Stimulated activated CD4-positive, alpha-beta T cell treated with anti-CD3 and anti-CD28 coated beads, Interleukin-2, amount 100 ng/mL, for 48 hours (primary cell): ENCODE measurements at places on chromosomes 2 and 18.

DNA sequence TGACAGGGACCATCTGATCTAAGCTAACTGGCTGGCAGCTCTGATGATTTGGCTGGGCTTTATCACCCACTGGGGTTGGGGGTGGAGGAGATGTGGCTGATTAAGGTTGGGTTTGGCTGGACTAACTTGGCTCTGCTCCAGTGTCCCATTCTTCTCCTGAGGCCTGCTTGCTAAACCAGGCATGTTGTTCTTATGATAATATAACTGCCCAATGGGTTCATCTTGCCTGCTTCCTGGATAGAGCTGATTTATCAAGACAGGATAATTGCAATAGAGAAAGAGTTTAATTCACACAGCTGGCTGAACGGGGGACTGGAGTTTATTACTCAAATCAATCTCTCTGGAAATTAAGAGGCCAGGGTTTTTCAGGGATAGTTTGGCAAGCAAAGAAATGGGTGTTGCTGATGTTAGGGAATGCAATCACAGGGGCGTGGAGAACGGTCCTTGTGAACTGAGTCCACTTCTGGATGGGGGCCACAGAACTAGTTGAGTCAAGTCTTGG, 150.4 kb downstream of the PTH2R start:
- DNase-seq, result no peak

GRCh38 chr2:189621781-189622180, 39.5 kb upstream of the ASNSD1 start:
- no peak for DNase-seq

DNA sequence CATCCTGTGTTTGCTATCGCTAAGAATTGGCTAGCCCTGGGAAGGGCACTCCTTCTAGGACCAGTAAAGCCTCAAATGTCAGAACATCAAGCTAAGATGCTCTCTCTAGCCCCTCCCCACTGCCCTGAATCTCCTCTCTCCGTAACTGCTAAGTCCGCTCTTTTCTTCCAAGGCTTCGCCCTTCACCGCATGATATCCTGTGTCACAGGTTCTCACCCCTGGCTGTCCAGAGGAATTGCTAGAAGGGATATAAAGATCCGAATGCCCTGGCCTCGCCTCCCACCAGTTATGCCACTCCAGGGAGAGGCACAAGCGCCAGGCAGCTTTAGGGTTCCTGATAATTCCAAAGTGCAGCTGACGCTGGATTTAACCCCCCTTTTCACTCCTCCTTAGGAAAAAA, 17.1 kb upstream of the GPR45 start:
- DNase-seq, result no peak

DNA sequence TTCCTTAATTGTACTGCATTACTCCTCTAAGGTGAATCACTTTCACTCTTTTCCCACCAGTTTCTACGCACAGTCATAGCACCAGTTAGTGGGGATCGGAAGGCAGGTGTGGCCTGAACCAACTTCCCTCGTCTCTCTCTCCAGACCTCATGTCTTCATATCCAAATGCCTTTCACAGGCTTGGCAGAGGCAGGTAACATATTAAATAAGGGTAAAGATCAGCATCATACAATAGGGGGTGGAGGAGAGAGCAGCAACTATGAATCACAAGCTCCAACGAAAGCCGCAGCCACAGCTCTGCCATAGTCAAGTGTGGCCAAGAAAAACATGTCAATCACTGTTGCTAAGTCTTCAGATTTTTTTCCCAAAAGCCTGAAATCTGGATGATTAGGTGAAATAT, 40.3 kb downstream of the AP1S3 start:
- DNase-seq, result no peak

GRCh38 chr2:47198985-47199451, 43.9 kb upstream of the STPG4 start:
- no peak for DNase-seq

- DNase-seq, result no peak
Measured at GRCh38 chr2:1754046-1754445, 9.7 kb upstream of the PXDN start.

- no peak for DNase-seq
Measured at GRCh38 chr2:222057347-222058073, 241.3 kb downstream of the PAX3 start.

- DNase-seq, result peak; percentile 56
Measured at GRCh38 chr2:97699765-97700444, 13.5 kb upstream of the ZAP70 start.

DNA sequence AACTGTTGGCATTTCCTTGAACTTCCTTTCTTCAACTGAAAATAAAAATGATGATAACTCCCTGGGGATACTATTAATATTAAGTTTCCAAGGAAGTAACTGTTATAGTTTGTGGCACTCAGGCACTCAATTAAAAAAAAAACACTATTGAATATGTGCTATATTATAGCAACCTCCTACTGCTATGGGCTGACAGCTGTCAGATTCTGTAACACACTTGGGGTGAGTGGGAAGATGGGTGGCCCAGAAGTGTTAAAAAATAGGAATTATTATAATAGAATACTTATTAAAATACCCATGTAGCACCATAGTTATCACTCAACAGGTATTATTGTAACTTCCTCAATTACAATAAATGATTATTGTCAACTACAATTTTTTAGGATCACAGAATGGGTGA, 130.9 kb downstream of the RNF152 start:
- no peak for DNase-seq

- DNase-seq, result no peak
Measured at GRCh38 chr18:23232331-23232730, 97.0 kb downstream of the CABLES1 start.

DNA sequence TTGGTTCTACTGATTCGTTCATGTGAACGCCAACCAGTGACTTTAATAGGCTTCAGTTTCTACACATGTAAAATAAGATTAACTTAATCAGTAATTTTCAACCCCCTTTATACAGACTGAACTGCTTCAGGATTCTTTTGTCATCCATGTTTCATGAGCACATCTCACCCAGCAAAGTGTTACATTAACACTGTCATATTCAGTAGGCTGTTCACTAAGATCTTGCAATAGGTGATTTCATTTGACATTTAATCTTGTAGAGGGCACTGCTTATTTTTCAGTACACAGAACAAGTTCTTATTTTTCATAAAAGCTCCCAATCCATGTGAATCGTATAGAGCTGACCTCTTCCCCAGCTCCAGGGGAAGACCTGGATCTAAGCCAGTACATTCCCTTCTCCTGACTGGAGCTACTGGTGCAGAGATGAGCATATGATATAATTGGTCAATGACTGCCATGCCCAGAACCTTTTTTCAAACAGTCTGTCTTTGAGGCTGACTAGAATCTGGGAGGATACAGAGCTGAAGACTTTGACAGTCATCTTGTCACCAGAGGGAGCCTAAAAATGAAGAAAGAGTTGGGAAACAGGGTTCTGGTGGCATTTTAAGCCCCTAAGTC, 72.2 kb upstream of the CHRNA1 start:
- DNase-seq, result no peak

DNA sequence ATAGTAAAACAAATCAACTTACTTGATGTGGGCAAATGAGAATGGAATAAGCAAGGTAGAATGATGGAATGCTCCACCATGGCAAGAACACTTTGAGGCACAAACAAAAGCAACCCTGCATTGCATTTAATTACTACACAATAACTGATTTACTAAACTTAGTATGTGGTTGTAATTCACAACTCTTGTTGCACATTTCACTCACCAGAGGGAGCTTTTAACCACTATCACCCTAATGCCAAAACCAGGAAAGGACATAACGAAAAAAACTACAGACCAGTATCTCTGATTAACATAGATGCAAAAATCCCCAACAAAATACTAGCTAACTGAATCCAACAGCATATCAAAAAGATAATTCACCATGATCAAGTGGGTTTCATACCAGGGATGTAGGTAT, 659.8 kb downstream of the CPS1 start:
- DNase-seq, result no peak

DNA sequence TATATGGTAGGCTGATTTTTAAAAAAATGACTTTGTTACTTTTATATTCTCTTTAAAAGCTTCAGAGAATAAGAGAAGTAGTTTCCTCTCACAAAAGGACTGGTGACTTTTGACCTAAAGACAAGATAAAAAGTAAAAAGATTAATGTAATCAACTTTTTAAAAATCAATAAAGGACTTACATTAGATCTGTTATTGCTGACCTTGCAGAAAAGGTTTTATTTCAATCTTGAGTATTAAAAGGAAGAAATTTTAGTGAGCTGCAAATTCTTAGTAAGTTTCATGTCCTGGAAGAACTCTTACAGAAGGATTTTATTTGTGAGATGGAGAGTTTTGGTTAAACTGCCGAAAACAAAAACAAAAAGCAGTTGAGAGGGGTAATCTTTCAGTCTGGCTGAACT, 2.2 kb upstream of the GAREM1 start:
- DNase-seq, result no peak

DNA sequence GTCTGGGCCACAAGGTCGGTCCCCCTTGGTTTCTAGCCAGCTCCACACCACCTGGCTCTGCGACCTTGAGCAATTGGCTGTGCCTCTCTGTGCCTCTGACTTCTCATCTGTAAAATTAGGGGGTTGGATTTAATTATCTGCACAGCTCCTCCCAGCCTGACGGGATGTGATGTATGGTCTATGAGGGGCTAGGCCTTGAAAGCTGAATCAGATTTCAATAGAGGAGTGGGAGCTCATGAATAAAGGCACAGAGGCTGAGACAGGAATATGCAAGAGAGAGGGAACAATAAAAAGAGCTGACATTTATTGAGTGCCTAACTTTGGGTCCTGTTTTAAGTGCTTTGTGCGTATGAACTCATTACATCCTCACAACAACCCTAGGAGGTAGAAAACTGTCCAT, 104.7 kb downstream of the ALK start:
- DNase-seq, result no peak

- no peak for DNase-seq
Measured at GRCh38 chr2:82172483-82172882, 1867.9 kb upstream of the LRRTM1 start.

- no peak for DNase-seq
Measured at GRCh38 chr18:24741965-24742724, 281.7 kb downstream of the HRH4 start.

DNA sequence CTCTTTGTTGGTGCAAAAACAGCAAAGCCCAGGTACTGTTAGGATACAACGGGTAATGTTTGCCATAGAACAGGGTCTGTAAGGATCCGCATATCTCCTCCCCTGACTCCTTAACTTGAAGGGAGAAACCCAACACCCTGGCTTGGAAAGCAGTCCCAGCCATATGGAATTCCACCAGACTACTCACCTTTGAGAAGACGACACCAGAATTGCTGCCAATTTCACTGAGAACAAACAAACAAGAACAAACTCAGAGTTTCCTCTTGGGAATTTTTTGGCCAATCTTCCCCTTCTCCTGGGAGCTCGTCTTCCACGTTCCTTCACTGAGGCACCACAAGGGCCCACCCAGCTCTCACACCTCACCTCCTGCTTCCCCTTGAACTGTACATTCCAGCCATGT, 29.2 kb downstream of the CAPN14 start:
- DNase-seq, result no peak

- no peak for DNase-seq
Measured at GRCh38 chr2:70728128-70728527, 39.9 kb downstream of the ADD2 start.

DNA sequence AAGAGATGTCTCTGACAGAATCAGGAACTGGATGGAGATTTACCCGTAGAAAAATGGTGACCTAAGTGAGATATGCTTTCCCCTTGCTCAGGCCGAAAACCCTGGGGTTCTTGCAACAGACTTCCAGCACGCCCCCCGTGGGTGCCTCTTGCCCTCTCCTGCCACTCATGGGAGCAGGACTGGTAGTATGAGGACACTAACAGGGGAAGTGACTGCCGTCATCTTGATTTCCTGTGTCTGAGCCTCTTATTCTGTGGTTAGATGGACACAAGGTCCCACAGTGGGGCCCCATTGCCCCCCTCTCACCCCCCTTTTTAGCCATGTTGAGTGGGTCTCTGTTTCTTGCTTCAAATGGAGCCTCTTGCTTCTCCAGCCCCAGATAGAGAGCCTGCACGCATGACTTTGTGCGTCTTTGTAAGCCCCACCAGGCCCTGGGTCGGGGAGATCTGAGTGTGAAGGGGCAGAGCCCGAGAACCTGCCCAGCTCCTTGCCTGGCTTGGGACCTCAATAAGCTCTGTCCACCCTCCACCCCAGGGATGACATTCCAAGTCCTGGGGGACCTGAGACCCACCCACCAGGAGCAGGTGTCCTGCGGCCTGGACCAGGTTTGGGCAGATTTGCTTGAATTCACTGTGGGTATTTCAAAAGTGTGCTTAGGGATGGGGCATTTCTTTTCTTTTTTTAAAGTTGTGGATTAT, 12.6 kb downstream of the GNLY start:
- no peak for DNase-seq

DNA sequence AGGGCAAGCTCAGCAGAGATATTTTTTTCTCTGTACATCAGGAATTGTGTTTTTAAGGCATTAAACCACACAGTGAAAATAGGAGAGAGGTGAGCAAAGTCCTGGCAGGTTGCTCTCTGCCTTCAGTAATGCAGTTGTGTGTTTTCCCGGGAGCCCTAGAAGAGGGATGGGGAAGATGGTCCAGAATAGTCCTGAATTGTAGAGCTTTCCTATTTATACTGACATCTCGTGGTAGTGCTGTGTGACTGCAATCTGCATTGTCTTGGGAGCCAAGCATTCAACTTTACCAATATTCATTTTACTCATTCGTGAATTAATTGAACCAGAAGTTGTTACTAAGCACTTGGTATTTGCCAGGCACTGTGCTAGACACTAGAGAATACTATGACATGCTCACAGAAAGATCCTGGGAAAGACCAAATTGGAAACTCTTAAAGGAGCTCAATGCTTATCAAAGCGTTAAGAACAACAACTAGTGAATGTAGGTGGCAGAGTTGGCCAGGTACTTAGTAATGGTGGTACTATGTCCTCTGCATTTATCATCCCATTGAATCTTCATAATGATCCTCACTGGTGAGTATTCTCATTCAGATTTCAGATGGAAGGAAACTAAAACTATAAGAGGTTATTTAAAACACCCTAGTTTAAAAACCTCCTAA, 214.6 kb downstream of the TRIB2 start:
- DNase-seq, result no peak

GRCh38 chr2:158729873-158730620, 65.1 kb upstream of the DAPL1 start:
- no peak for DNase-seq

GRCh38 chr18:27921392-27921791, 255.5 kb downstream of the CDH2 start:
- DNase-seq, result no peak

- DNase-seq, result no peak
Measured at GRCh38 chr18:11025671-11026070, 123.7 kb downstream of the PIEZO2 start.
